Stimulated activated CD8-positive, alpha-beta memory T cell treated with anti-CD3 and anti-CD28 coated beads, Interleukin-4, amount 100 ng/mL, for 4 hours (primary cell): ENCODE measurements at places on chromosomes 7 and 10.

- no peak for DNase-seq
These were observed 255.0 kb upstream of the SEMA3C start for GRCh38 chr7:81173766-81174281.

DNA sequence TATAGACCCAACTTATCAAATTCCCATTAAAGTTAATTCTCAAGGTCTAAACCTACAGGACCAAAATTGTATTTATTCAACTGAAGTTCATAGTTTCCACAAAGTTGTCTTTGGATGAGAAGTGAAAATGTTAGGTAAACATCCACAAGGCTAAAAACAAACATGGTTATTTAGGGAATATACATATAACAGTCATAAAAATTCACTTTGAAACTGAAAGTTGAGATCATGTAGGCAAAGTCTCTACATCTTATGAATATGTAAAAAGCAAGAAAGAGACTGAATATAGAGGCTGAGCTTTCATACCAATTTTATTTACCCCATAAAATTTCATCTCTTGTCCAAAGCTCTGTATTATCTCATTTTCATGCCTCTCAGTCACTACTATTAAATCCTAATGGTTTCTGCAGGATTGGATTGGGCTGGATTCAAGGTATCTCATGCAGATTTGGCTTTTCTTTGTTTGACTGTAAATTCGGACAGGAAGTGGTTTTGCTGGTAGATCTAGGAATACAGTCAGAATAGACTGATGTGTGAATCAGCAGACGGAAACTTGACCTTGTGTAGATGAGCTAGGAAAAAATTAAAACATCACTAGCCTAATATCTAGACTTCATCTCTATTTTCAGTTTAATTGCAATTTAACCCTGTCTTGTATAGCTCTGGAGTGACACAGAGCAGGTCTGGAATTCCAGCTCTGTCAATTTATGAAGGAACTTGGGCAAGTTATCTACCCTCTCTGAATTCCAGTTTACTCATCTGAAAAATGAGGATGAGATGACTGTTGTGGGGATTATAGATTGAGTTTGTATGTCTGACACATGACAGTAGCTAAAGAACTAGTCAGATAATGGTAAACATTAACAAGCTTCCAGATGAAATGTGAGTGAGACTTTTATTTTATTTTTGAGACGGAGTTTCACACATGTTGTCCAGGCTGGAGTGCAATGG is 27.3 kb upstream of the SKAP2 start:
- DNase-seq: no peak

DNA sequence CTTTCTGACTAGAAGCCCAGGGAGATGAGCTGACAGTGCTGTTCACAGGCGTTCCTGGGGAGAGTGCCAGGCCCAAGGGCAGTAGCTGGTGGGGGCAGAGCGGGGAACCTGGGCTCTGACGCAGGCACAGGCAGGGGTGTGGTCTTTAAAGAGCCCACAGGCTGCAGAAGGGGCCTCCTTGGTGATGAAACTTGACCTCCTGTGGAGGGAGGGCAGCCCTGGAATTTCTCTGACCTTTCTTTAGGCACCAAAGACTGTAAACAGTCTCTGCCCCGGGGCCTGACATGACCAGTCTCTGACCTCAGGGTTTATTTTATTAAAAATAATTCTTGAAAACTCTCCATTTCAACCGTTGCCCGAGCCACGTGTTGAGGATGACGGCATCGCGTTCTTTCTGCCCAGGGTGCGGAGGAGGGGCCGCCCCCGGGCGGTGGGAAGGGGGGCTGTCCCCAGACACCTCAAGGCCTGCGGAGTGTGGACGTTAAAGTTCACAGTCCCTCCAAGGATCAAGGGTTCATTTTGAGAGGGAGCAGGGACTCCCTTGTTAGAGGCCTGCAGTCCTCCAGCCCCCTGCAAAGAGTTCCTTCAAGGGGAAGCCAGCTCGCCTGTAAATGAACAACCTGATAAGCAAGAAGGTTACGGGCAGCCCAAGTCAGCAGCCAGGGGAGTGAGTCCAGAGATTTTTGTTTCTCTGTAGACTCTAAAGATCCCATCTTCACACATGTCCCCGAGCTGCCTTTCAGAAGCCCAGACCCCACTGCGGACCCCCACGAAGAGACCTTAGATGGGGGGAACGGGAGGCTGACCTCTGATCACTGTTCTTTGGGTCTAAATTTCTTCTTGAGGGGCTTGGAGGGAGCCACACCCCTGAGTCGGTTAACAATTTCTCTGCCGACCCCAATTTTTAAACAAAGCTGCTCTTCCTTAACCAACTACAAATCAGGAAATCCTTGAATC is 128.9 kb downstream of the VIPR2 start:
- no peak for DNase-seq

GRCh38 chr7:70183278-70183677 is 585.0 kb downstream of the AUTS2 start:
- no peak for DNase-seq
